Activated T-cell treated with anti-CD3 and anti-CD28 coated beads, Interleukin-2, amount 50 U/mL, for 1 hour (primary cell): ENCODE measurements at places on chromosomes 12 and 14.

DNA sequence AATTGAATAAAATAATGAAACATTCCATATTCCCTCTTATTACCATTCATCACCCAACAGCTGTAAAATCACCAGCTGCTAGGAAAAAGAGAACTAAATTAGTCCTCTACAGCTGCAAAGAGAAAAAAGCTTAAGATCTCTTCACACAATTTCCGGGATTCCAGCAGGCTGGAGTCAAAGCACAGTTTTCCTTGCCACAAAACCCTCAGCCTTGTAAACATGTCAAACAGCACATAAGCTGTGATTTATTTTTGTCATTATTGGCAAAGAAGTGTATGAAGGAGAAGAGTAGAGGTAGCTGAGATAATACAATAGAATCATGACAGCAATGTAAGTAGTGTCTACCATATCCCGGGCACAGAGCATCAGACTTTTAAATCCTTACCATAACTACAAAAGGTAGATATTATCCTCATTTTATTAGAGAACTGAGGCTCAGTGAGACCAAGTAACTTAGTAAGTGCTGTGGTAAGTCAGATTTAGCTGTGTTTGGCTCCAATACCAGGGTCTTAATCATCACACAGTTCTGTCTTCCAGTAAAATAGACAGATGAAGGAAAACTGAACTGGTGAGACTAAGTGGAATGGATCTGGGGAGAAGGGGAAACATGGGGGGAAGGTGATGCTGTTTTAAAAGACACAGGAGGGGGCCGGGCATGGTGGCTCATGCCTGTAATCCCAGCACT lies 57.3 kb downstream of the NTN4 start:
- no peak for DNase-seq

DNA sequence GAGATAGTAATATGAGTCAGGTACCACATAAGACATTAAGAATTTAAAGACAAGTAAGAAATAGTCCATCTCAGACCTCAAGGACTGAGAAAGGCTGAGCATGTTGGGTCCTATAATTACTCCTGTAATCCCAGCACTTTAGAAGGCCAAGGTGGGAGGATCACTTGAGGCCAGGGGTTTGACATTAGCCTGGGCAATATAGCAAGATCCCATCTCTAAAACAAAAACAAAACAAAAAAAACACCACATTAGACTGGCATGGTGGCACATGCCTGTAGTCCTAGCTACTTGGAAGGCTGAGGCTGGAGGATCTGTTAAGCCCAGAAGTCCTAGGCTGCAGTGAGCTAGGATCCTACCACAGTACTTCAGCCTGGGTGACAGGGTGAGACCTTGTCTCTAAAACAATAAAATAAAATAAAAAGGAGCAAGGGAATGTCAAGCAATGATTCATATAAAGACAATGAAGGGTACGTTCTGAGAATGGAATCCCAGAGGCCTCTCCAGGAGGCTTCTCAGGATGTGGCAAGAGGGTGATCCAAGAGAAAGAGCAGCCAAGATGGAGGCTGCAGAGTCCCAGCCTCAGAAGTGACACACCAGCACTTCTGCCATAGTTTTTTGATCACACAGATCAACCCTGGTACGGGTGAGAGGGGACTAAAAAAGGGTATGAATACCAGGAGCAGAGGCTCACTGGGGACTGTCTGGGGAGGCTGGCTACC lies 206.4 kb downstream of the CRADD start:
- no peak for DNase-seq

DNA sequence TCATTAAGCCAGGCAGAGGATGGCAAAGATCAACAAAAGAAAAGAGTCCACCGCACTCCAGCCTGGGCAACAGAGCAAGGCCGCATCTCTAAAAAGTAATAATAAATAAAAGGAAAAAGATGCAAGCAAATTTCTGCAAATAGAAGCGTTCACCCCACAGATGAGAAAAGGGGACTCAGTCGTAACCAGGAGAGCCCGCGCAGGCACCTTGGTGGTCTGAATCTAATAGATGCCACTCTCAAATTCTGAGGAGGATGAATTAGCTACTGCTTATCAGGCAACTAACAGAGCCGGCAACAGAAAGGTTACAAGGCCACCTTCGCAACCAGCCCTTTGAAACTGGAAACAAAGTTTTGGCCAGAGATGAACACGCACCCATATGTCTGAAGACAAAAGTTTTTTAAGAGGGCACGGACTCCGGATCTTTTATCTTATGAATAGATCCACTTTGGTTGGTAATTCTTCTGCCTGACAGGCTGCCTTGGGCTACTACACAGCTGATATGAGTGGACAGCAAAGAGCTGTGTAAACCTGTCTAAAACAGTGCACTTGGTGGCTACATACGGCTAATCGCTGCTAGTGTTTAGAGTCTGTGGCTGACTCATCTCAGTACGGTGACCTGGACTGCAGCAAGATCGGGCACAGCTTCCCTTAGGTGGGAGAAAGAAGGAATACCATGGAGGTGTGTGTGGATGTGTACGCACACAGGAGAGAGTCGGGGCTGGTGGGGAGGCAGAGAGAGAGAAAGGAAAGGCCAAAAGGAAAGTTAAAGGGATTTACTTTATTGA lies 32.9 kb upstream of the TTC7B start:
- DNase-seq: no peak

DNA sequence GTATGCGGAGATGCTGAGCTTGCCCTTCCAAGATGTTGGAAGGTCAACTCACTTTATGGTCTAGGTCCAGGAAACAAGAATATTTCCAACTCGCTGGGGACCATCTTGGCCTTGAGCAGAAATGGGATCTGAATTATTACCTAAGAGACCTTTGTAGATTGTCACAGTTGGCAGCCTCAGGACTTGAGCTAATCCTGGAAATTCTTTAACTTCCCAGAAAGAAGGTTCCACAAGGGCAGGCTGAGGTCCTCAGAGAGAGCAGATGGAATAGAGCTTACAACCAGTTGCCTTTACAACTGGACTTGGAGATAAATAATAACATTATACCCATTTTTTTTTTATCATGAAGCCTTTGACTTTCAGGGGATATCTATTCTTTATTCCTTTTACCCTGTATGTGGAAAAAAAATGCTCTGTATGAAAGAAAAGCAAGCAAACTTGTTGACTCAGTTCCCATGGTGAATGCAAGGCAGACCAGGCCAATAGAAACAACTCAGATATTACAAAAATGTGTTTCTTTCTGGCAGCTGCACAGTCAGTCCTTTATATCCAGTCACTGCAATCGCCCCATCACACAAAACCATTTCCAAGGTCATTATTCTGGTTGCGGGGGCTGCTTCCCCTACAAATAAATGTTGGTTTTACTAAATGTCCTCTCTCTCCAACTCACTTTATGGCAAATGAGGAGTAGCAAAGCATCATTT lies 401.4 kb downstream of the ZFP36L1 start:
- no peak for DNase-seq

- DNase-seq: no peak
Measured at GRCh38 chr14:92153581-92153980, 31.8 kb downstream of the CPSF2 start.

- no peak for DNase-seq
Measured at GRCh38 chr14:100803226-100803625, 22.7 kb upstream of the MEG3 start.

DNA sequence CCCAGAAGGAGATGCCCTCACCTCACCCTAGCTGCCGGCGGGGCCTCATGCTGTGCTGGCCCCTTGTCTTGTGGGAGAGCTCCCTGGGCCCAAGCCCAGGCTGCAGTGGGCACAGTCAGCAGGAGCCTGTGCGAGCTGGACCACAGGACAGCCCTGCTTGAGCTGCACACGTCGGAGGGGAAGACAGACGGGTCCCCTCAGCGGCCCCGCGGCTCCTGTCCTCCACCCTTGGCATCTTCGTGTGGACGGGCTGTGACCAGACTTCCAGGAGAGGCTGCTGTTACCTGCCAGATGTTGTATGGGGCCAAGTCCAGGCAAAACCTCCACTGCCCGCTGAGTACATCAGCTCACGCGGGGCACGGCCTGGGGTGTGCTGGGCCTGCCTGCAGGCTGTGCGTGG lies 9.4 kb upstream of the TEX22 start:
- DNase-seq: no peak

GRCh38 chr12:114339626-114340025 lies 66.3 kb downstream of the TBX5 start:
- no peak for DNase-seq

- DNase-seq: peak; percentile 45
Measured at GRCh38 chr14:99971941-99972747, 93.1 kb upstream of the EVL start.

GRCh38 chr14:21191809-21192446 lies 36.1 kb upstream of the OR5AU1 start:
- DNase-seq: peak; percentile 69
